ENCODE measurements at places on chromosomes 6 and 20. TPM values are rescaled to one million over a fixed set of nuclear protein-coding genes. Genes with fewer than 3 reads are reported as not detected.
A peak's percentile ranks its signal among the peaks of the same experiment; 100 is the strongest.

MOCS1 gene
- 25.3 TPM for total RNA-seq

FAM229B gene
- 11.6 TPM for total RNA-seq

BNIP5 gene
- total RNA-seq: not detected

NR2E1 gene
- total RNA-seq: not detected

GABRR2 gene
- total RNA-seq: not detected

- DNase-seq: peak; percentile 94
These were observed 31.6 kb upstream of the NOTCH4 start for GRCh38 chr6:32255199-32256153.

- DNase-seq: no peak
These were observed 14.1 kb downstream of the MYBL2 start for GRCh38 chr20:43680981-43681380.

DNA sequence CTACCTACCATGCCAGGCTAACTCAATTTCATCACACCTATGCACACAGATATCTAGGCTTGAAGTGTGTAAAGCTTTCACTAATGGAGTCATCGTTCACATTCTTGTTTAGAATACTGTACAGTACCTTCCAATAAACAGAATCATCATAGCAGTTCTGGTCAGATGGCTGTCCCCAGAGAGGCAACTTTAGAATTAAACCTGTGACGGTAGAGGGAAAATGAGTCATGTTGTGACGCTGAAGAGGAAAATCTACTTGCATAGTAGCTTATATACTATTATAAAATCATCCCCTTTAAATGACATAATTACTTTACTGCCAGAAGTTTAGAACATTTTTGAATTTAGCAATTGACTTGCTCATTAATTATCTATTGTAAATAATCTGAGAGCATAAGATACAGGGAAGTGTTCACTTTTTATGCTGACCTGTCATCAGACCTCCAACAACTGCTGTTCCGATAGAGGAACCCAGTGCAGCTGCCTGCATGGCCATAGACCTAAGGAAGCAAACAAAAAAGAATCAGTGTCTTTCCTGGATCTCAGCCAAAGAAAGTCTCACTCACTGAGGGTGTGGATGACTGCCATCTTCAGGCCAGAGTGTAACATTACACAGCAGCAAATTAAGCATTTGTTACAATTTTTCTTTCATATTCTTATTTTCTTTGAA, 29.8 kb downstream of the RHAG start:
- peak; percentile 51 for DNase-seq

DNA sequence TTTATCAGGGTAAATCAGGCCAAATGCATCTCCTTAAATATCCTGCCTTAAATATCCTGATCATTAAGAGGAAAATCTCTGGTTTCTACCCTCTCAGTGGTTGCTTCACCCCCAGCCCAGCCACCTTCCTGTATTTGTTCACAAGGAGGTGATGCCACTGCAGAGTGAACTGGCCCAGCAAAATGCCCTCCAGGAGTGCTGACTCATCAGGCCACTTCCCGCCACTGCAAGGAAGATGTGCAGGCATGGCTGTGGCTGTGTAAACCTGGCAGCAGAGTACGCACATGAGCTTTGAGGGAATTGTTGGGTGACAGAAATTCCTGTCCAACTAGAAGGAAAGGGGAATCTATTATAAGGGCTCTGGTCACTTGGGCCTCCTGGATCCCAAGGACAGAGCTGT, 13.8 kb downstream of the NQO2 start:
- peak; percentile 22 for DNase-seq

- no peak for DNase-seq
These were observed 8.0 kb downstream of the CYP24A1 start for GRCh38 chr20:54165803-54166202.

DNA sequence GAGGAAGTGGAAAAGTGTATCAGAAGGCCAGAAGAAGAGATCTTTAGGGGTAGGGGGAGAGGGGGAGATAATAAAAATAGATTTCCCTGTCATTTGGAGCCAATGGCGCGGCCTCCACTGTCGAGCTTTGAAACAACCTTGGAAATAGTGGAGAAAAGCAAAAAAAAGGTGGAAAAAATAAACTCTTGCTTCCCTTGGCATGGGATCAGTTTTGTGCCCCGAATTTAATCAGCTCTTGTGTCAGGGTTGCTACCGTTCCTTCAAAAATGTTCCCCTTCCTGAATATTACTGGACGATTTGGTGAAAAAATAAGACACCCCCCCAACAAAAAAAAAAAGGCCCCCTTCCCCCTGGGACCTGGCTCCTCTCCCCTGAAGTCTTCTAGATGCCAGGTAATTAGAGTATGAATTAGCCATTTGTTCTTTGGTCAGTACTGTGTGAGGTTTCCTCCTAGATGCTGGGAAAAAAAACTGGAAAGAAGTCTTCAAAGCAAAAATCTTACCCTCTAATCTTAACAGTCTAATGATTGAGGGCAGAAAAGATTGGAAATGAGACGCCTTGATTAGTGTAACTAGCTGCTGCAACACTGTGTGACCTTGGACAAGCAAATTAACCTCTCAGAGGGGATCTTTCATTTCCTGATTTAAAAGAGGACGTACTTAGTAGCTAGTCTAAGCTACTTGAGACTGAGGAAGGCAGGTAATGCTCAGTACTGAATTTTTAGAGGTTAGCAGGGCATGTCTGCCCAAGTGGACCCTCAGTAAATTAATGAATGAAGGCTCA, 872 bp upstream of the RBM39 start:
- no peak for DNase-seq

DNA sequence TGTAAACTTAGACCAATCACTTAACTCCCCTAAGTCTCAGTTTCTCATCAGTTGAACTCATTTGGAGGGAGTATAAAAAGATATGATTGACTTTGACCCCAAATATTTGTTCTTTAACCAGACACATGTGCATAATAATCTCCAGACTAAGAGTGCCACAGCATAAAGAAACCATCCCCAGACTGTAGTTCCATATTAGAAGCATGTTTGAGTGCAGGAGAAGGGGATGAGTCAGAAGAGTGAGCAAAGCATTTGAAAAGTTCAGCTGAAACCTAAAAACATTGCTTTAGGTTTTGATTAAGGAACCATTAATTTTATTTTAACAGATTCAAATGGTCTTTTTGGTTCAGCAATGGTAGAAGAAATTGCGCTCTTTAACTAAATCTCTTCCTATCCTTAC, 654.8 kb downstream of the UTRN start:
- DNase-seq: no peak

GRCh38 chr6:151389618-151390275, 1.6 kb downstream of the ZBTB2 start:
- peak; percentile 87 for DNase-seq

- DNase-seq: no peak
These were observed 189.1 kb upstream of the TCF21 start for GRCh38 chr6:133699741-133700385.

GRCh38 chr20:11972478-11972877, 54.8 kb downstream of the BTBD3 start:
- DNase-seq: no peak

DNA sequence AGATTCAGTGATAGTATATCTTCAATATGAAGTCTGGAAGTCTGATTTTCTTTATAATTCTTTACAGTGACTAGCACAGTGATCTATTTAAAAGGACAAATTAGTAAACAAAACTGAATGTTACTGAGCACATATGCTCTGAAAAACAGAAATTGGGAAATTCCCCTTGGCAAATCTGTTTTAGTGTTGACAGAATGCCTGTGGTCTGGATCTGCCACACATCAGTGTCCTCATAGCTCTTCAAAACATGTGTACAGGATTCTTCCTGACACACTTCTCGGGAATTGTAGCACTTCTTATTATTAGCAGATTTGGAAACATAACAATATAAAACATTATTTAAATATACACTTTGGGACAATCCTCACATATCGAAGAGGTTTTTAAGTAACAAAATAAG, 354.3 kb downstream of the COL12A1 start:
- no peak for DNase-seq

DNA sequence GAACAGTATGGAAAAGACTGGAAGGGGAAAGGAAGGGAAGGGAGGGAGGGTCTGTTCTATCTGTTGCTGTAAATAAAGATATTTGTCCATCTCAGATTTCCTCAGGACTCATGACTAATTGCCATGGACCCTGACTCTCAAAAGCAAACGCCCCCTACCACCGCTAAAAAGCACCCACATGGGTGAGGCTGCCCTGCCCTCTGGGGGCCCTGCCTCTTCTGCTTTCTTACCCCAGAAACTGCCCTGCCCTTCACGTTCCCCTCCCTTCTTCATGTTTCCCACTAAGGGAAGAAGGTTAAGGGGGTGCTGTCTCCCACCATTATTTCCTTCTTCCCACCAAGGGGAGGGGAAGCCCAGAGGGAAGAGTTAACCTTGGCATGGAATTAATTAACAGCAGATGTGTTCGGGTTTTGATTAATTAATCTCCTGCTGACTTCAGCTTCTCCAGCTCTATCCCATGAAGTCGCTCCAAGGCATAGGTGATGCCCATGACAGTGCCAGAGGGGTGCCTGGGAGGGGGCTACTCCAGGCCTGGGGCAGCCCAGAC, 16.0 kb downstream of the MDFI start:
- DNase-seq: peak; percentile 56

DNA sequence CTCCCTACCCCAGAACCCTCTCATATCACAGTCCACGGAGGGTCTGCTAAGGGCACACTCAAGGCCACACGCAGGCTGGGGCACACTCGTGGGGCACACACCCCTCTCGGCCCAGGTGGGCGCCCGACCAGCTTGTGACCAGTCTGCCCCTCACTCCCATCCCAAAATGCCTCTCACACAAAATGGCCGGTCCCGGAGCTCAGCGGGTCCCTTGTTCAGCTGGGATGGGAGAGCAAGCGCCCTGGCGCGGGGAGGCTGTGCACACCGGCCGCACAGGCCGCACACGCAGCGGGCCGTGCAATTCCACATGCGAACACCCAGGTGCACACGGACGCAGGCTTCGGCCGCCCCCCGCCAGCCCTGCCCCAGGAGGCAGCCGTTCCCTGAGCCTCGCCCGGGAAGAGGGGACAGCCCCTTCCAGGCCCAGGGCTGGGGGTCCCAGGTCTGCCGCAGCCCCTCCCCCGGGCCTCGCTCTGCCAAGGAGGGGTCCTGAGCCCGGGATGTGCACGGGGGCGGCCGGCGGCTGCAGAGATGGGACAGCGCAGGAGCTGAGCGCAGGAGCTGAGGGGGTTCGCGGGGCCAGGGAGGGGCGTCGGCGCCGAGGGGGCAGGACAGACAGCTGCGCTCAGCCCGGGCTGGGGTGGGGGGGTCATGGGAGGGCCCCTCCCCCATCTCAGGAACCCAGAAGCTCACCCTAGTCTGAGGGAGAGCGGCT, 1.3 kb downstream of the KCNQ2 start:
- no peak for DNase-seq

DNA sequence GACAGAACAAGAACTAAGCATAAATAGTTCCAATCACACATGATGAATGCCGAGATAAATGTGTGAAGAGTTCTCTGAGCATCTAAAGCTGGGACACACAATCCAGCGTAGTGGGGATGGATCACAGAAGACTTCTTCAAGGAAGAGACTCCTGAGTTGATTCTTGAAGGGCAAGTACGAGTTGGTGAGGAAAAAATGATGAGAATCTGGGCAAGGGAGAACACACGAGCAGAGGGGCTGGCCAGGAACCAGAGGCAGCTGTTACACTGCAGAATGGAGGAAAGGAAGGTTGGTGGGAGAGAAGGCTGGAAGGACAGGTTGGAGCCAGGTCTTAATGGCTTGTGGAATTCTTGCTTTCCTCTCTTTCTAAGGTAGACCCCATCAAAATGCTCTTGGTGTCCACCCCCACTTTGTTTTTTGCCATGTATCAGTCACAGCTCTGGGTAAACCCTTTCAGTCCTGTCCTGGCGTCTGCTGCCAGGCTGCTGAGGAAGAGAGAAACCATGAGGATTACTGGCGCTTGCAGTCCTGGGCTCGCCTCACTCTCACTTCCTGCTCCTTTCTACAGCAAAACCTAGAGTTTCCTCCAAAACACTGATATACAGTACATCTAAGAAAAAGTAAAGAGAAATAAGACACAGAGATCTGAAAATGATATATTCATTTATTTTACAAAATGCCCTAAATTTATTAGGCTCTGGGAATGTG, 127.6 kb upstream of the FAM184A start:
- no peak for DNase-seq

- peak; percentile 73 for DNase-seq
These were observed at the start of gene SYTL3 for GRCh38 chr6:158649289-158650143. SYTL3 (plus strand) TSS chr6:158650054; CDS start chr6:158663269, 13,215 bp downstream.

DNA sequence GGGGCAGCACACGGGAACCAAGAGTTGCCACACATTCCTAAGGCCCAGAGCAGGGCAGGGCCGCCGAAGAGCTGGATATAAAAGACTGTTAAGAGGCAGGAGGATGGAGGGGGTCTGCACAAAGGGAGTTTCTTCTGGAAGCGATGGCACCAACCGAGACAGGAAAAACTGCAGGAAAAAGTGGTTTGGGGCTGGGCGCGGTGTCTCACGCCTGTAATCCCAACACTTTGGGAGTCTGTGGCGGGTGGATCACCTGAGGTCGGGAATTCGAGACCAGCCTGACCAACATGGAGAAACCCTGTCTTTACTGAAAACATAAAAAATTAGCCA, 41.8 kb downstream of the SSR1 start:
- peak; percentile 5 for DNase-seq

- no peak for DNase-seq
These were observed 224.9 kb upstream of the DTNBP1 start for GRCh38 chr6:15887491-15888461.

- DNase-seq: no peak
These were observed 330.0 kb downstream of the ZFAND3 start for GRCh38 chr6:38149531-38149930.

GRCh38 chr6:113597231-113597583, 259.9 kb upstream of the MARCKS start:
- peak; percentile 22 for DNase-seq

DNA sequence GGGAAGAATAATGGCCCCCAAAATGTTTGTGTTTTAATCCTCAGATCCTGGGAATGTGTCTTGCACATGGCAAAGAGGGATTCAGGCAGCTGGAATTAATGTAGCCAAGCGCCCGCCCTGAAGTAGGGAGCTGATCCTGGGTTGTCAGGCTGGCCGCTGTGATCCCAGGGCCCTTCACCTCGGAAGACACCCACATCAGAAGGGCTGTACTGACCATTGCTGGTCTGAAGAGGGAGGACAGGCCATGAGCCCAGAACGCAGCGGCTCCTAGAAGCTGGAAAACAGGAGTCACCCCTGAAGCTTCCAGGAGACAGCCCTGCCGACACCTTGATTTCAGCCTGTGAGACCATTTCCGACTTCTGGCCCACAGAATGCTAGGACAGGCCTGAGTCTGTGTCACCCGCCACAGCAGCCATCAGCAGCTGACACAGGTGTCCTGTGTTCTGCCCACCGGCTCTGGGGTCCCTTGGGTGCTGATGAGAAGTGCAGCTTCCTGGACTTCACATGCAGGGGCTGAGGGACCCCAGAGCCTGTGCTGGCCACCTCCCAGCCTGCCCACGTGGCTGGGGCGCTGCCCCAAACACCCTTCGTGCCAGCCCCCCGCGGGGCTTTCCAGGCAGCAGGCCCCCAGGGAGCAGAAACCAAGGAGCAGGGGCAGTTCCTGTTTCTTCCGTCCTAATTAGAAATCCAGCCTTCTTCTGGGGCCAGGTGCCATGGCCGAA, 86.3 kb downstream of the ERMARD start:
- DNase-seq: peak; percentile 36
